ENCODE measurements at places on chromosomes 16 and 17.

- no peak for DNase-seq
Observed at GRCh38 chr17:54982399-54982798, 13.8 kb downstream of the STXBP4 start.

- no peak for DNase-seq
Observed at GRCh38 chr17:2925011-2925410, 128.8 kb downstream of the RAP1GAP2 start.

- no peak for DNase-seq
Observed at GRCh38 chr16:46711106-46712058, 21.9 kb downstream of the ORC6 start.

DNA sequence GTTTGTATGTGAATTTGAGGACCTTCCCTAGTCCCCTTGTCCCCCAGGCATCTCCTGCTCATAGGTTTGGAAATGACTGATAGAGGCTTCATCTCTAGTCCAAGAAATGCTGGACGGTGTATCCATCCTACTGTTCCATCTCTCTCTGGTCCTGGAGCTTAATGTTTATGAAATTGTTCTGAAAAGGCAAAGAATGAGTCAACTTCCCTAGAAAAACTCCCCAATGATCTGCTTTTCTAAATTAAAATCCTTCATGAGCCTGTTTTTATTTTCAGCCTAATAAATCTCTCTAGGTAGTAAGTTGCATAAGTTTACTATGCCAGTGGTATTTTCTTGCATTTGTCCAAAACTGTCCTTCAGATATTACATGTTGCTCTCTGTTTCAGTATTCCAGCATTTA lies 2.1 kb upstream of the IGSF6 start:
- DNase-seq = no peak

GRCh38 chr17:57017625-57018024 lies 39.7 kb downstream of the SCPEP1 start:
- DNase-seq = no peak

DNA sequence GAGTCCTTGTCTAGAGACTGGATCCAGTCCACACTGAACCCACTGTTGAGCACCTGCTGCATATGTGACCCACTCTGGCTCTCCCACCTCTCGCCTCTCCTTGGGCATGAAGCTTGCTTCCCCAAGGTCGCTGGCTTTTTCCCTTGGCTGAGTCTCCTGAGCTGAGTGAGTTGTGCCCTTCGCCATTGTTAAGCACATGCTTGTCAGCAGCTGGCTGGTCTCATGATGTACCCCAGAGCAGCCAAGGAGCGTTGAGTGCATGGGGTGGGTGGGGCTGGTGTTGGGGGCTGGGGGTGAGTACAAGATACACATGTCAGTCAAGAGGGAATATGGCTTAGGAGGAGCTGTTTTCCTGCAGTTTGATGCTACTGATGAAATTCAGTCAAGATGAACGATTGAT lies 165.6 kb downstream of the SNX29 start:
- no peak for DNase-seq

GRCh38 chr17:11391134-11391533 lies 150.1 kb downstream of the SHISA6 start:
- no peak for DNase-seq

DNA sequence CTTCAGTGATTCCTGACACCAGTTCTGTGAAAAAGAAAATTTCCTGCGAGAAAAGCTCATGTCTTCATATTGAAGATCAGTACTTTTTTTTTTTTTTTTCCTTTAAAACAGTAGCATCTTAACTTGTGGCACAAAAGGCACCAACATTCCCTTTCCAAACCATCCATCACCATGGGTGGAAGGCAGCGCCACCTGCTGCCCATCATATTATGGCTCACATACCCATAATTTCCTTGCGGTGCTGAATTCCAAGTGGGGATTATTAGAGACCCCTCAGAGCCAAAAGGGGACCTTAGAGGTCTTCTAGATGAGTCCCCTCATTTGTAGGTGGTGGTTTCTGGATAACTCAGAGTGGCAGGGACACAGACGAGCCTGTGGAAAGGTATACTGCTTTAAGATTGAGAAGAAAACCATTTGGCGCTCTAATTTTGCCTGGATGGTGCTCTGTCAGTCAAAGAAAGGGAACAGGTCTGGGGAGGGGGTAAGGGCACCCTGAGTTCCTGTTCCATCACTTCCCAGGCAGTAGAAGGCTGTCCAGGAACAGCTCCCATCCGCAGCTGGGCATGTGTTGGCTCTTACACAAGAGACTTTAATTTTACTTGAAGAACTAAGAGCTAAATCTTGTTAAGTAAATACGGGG lies 7.9 kb upstream of the SOST start:
- peak; percentile 23 for DNase-seq

DNA sequence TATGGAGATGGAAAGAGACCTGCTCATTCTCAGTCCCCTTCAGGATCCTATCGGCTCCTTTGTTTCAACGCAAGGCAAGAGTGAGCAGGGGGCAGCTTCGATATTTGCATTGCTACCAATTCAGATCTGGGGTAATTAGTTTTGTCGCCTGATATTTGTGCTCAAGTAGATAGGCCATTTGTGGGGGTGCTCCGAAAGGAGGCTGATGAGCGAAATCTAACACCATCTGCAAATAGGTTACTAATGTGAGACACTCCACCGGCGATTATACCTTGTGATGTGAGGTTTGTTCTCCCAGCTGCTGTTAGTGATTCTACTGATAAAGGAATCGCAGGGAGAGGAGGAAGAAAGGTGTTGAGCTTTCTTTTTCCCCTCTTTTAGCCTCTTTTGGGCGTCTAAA lies 31.5 kb downstream of the WSCD1 start:
- DNase-seq = no peak

DNA sequence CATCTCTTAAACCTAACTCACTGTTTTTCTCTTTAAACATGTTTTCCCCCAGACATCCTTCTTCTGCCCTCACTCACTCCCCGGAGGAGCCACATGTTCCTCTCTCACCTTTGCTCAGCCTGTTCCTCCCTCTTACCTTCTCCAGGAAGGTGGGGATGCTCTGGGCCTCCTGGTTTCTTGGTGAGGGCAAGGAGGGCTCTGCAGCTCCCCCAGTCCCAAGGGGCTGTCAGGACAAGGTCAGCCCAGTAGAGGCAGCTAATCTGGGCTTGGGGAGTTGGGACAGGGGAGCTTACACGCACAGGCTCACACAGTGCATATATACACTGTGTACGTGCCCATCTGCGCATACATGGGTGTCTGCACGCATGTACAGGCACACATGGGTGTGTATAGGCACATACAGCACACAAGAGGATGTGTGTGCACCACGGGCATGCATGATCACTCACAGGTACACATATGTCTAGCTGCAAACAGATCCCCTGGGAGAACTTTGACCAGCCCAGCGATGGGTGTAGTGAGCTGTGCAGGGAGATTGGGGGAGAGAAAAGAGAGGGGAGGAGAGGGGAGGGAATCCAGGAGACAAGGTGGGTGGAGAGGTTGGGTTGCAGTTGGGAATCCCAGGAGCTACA lies 28.6 kb upstream of the SPNS3 start:
- DNase-seq = no peak

DNA sequence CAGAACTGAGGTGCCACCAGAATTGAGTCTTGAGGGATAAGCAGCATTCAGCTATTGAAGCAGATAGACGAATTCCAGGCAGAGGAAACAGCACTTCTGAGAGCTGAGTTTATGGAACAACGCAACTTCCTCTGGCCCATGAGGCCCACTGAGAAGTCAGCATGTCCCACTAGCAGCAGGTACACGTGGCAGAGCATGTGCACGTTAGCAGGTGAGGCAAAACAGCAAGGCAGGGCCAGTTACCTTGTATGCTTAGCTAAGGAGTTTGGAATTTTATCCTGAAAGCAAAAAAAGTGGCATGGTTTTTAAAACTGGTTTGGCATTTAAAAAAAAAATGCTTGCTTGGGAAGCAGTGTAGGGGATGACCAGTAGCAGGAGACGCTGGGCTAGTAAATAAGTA lies 305.6 kb downstream of the CPPED1 start:
- no peak for DNase-seq

DNA sequence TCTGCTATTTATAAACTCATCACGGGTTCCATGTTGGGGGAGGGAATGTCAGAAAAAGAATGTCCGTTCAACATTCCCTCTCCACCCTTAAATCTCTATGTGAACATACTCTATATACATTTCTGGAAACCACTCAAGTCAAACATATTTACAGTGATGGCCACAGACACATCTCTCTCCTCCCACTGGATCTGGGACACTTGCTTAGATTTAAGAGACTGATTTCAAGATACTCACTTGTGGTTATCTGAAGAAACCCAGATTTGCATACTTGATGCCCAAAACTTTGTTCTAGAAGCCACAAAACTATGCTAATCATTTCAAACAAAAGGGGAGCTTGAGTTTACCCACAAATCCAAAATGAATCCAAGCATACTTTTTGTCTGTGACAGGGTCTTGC lies 182.9 kb upstream of the SOX9 start:
- DNase-seq = no peak

DNA sequence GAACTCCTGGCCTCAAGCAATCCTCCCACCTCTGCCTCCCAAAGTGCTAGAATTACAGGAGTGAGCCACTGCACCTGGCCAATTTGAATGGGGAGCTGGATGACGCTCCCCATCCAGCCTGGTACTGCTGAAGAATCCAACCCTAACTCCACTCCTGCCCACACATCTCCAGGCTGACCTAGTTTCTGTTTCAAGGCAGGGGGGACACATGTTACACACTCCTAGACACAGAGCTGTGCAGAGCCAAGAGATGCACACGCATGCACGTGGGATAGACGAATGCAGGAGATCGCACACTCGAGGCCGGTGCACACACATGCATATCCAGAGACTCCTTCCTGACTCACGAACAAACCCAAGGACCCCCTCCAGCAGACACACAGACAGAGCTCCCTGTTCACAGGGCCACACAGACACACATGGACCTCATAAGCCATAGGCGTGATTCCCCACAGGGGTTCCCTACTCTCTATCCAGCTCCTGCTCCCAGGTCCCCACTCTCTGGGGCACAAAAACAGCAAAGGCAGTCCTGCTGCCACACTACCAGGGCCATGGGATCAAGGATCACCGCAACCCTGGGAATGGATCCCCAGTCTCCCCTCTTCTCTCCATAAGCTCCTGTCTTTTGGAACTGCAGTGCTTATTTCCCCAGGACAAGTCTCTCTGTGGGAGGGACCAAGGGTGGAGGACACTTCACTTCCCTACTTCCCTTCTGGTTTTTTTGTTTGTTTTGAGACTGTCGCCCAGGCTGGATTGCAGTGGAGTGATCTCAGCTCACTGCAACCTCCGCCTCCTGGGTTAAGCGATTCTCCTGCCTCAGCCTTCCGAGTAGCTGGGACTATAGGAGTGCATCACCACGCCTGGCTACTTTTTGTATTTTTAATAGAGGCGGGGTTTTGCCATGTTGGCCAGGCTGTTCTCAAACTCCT lies 14.4 kb downstream of the EPOP start:
- no peak for DNase-seq

- DNase-seq = no peak
Observed at GRCh38 chr17:80504686-80505413, 28.4 kb upstream of the NPTX1 start.

DNA sequence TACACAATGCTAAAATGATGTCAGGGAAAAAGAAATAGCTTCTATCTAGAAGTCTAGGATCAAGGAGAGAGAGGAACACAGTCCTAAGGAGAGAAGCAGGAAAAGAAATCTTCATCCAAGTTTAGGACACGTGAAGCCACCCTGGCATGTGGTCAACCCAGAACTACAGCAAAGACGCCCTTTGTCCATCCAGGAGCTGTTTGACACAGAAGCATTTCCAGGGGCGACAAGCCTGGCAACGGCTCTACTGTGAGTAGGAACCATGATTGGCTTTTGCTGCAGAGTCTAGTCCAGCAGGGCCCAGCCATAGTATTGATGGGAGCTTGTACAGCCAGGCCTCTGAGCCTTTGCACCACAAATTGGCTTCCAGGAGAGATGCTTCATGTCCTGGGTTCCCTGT lies 185.4 kb upstream of the RPL38 start:
- DNase-seq = no peak

- peak; percentile 66 for DNase-seq
Observed at GRCh38 chr16:68040506-68041288, 17.6 kb downstream of the DUS2 start.

DNA sequence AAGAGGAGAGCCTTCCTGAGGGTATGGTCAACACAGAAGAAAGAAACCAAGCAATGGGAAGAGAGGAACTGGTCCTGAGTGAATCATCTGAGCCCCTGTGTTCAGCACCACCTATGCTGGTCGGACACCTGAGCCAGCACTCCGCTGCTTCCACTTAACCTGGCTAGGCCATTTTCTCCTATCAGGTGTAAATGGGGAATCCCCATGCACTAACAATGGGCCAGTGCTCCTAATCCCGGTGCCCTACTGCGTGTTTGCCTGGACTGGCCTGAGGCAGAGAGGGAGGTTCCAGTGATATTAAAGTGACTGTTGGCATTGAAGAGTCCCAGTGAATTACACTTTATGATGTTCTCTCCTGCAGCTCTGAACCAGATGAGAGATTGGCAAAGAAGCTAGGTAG lies 34.4 kb upstream of the XYLT2 start:
- DNase-seq = no peak

DNA sequence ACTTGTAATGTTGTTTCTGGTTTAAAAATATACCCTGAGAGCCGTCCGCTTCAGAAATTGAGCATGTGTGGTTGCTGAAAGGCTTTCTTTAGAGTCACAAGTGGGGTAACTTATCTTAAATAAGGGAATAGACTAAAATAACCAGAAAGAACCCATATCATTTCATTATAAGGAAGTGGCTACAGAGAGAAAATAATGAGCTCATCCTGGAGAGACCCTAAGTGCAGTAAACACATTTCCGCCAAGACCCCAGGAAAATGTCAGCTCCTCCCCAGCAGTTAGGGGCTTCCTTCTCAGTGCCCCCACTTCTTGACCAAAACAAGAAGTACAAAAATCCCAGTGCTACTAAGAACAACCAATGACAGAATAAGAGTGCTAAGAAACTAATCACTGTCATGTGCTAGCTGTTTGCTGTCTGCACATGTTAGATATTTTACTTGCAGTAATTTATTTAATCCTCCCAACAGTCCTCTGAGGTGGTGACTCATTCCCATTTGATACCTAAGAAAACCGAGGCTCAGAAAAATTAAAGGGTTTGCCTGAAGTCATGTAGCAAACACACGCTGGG lies 83.5 kb downstream of the CDYL2 start:
- DNase-seq = no peak

GRCh38 chr16:10090816-10091215 lies 91.4 kb downstream of the GRIN2A start:
- DNase-seq = no peak

- DNase-seq = peak; percentile 79
Observed at GRCh38 chr16:85649411-85650134, 36.5 kb downstream of the GSE1 start.

- peak; percentile 56 for DNase-seq
Observed at GRCh38 chr17:9575381-9576101, at the start of gene STX8. STX8 (minus strand) TSS chr17:9575820; CDS start chr17:9575808, 12 bp downstream.

- DNase-seq = no peak
Observed at GRCh38 chr17:15509095-15509494, 41.7 kb upstream of the CDRT4 start.

GRCh38 chr17:37051833-37052232 lies 103.1 kb downstream of the AATF start:
- DNase-seq = no peak

- no peak for DNase-seq
Observed at GRCh38 chr16:89307421-89307805, 89.9 kb downstream of the ZNF778 start.
